Epithelial cell of proximal tubule (primary cell): ENCODE measurements at places on chromosomes 2 and 18. TPM values are rescaled to one million over a fixed set of nuclear protein-coding genes. Genes with fewer than 3 reads are reported as not detected.

The KCNG2 gene
- not detected in 2 replicates for total RNA-seq

DNA sequence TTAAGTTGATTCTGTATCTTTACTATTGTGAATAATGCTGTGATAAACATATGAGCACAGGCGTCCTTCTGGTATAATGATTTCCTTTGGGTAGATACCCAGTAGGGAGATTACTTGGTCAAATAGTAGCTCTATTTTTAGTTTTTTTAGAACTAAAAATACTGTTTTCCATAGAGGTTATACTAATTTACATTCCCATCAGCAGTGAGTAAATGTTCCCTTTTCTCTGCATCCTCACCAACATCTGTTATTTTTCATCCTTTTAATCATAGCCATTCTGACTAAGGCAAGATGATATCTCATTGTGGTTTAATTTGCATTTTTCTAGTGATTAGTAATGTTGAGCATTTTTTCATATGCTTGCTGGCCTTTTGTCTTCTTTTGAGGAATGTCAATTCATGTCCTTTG is 35.1 kb downstream of the PMS1 start:
- DNase-seq: no peak

- DNase-seq: no peak
Observed at GRCh38 chr2:17231394-17231965, 286.8 kb downstream of the RAD51AP2 start.

- no peak for DNase-seq
Observed at GRCh38 chr2:16330571-16330970, 335.1 kb downstream of the CYRIA start.

DNA sequence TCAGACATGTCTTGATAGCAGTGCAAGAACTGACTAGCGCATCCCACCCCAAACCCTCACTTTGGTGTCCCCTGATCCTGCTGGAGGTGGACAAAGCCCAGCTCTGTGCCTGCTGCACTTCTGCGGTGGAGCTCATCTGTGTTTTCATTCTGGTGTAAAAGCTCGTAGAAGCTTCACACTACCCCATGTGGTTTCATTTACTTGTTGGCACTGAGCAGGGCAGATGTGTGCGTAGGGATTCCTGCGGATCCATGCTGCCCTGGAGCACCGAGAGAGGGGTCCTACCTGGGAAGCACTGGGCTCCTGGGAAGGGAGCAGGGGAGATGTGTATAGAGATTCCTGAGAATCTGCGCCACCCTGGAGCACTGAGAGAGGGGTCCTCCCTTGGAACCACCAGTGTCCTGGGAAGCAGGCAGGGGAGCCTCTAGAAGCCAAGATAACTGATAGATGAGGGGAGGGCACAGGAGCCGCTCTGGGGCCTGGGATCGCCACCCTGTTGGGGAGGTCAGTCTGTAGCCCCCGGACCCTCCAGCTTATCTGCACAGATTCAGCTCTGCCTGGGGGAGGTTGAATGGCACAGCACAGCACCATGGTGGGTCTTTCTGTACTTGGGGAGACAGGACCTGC is 106.9 kb upstream of the OTOS start:
- no peak for DNase-seq

DNA sequence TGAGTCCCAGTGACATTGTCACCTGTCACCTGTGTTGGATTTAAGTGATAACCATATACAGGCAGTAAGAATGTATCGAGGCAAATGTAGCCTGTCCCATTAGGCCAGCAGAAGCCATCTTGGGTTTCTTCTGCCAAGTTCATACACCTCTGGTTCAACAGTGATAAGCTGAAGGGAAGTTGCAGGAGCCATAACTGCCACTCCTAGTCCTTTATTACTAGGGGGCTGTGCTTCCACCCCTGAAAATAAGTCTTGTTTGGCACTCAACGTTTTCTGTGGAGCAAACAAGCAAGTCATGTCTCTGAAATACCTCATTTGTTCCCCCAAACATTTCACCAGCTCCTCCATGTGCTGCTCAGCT is 58.1 kb upstream of the ALPP start:
- DNase-seq: no peak

The HOXD4 gene
- 26.0 and 28.0 TPM in 2 replicates for total RNA-seq

The GPR55 gene
- not detected in 2 replicates for total RNA-seq

GRCh38 chr2:53859206-53860181 is at the start of gene GPR75:
Gene GPR75 (minus strand): TSS chr2:53859967. CDS start chr2:53854756, 5,211 bp downstream.
- no peak for DNase-seq

DNA sequence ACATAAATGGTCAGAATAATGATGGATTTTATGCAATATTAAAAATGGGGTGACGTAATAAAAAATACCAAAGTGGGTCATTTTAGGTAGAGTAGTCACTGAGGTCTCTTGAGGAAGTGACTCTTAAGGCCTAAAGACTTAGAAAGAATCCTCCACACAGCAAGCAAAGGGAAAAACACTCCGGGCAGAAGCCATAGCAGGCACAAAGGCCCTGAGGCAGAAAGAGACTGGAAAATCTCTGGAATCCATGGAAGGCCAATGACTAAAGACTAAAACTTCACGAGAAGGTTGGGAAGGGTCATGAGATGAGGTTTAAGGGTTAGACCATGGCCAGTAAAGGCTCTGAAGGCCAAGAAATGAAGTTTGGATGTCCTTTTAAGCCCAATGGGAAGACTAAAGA is 36.9 kb downstream of the MAIP1 start:
- DNase-seq: no peak

GRCh38 chr2:176879426-176879995 is 333.1 kb upstream of the HNRNPA3 start:
- no peak for DNase-seq

GRCh38 chr2:177767768-177768167 is 304.8 kb downstream of the PDE11A start:
- DNase-seq: no peak

The WBP1 gene
- total RNA-seq: 36.2 and 84.3 TPM in 2 replicates

DNA sequence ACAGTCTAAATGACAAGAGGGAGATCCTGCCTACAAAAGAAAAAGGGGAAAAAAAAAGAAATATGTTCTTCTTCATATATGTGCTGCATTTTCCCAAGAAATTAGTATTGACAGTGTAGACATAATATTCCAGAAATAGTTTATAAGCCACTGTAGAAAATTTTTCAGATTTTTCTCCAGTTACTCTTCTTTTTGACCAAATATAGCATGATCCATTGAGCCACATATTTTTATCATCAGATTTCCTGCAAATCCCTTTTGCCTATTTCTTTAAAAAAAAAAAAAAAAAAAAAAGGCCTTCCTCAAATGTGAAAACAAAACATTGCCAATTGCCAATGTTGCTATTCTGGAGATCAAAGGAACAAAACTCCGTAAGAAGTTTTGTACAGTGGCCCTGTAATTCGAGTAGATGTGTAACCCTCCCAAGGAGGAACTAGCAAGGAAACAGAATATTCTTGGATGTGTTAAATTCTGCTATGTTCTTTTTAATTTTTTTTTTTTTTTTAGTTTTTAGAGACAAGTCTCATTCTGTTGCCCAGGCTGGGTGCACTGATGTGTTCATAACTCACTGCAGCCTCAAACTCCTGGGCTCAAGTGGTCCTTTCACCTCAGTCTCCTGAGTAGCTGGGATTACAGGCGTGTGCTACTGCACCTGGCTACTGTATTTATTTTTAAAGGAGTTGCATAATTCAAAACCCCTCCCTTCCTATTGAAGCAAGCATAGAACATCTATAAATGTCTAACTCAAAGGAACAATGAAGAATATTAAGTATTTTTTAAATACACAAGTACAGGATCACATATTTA is 12.5 kb upstream of the CABYR start:
- no peak for DNase-seq

The ATP6V1B1 gene
- 0.81 TPM in 1 of 2 replicates, not detected in the other for total RNA-seq
